ENCODE measurements at places on chromosomes 11 and 22.

- DNase-seq, result no peak
Observed at GRCh38 chr22:42680648-42681047, 31.5 kb upstream of the CYB5R3 start.

- no peak for DNase-seq
Observed at GRCh38 chr11:121376130-121376529, 76.0 kb upstream of the SORL1 start.

GRCh38 chr22:47375621-47376321 is 613.3 kb downstream of the TBC1D22A start:
- DNase-seq, result no peak

DNA sequence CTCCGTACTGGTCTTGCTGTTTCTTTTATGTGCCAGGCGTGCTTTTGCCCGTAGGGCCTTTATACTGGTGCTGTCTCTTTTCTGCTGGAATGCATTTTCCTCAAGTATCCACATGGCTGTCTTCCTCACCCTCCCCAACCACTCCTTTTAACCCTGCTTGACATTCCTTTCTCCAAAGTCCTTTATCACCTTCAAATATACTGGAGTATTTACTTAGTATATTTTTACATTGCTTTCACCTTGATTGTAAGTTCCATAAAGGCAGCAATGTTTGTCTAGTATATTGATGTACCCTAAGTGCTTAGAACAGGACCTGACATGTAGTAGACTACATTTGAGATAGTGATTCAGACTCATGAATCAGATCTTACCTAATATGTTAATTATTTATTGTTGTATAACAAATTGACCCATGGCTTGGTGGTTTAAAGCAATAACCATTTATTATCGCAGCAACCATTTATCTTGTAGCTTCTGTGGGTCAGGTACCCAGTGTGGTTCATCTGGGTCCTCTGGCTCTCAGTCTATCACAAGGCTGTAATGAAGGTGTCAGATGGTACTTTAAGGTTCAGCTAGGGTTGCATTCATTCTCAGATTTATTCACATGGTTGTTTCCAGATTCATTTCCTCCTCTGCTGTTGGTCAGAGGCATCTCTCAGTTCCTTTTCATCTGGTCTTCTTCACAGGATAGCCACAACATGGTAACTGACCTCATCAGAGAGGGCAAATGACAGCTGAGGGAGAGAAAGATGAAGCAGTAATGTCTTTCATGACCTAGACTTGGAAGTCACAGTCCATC is 34.2 kb downstream of the DDX10 start:
- no peak for DNase-seq
